ENCODE measurements at places on chromosomes 4 and X. TPM values are rescaled to one million over a fixed set of nuclear protein-coding genes. Genes with fewer than 3 reads are reported as not detected.

GRCh38 chr4:184821242-184821641, 4.5 kb downstream of the ACSL1 start:
- DNase-seq = no peak

DNA sequence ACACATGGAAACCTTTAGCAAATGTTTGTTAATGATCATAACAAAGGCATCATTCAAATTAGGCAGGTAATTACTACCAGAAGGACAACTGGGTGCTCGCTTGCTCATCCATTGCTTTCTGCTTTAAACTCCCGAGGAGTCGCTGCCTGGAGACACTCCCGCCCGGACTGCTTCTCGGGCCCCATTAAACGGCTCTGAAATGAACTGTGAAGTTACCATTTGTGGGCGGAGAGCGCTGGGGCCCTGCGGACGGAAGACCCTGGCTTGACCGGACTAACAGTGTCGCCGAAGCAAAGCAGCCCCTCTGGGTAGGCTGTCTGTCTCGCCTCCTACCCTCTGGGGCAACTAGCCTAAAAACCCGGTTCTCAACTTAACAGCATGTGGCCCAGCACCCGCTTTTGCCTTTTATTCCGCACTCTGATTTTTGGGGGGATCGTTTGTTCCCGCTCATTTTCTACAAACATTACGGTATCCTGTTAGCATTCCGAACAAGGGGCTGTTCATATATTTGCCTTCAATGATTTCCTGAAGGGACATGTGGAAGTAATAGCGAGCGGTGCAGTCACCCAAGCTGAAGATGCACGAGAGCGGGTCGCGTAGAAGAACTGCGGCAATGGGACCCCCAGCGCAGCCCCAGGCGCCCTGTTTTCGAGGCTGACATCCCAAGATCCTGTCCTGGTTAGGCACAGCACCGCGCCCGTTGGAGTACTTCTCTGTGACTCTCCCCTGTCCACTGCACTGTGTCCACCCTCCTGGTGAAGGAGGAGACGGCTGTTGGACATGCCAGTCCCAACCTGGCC, 1.6 kb upstream of the PDGFRA start:
- no peak for DNase-seq

DNA sequence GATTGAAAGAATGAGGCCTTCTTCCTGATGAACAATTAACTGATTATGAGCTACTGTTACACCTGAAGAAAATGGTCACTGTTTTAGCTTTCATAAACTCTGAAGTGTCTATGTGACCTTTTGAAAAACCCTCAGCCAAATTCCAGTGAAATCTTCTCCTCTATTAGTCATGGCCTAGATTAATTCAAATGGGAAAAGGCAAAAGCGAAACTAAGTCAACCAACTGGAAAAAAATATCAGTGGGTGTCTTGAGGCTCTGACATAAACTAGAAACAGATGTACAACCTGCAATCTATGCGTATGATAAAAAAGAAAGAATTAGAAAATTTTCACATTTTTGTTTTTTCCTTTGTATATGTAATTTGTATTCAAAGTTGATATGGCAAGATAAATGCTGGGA, 169.4 kb upstream of the BANK1 start:
- no peak for DNase-seq

DNA sequence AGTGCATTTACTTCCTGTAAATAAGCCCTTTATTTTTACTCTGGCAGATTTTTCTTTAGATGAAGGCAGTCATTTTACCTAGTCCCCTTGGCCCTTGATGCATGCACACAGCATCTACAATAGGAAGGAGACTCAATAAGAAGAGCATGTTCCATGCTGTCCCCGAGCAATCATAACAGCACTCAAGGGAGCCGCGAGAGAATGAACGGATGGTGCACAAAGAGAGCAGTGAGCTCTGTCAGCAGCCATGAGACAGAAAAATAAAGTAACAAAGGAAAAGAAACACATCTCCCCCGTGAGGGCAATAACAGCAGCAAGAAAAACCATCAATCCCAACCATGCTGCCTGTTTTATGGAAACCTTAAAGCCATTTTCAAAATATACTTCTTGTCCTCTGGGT, 11.9 kb downstream of the SMIM31 start:
- no peak for DNase-seq

DNA sequence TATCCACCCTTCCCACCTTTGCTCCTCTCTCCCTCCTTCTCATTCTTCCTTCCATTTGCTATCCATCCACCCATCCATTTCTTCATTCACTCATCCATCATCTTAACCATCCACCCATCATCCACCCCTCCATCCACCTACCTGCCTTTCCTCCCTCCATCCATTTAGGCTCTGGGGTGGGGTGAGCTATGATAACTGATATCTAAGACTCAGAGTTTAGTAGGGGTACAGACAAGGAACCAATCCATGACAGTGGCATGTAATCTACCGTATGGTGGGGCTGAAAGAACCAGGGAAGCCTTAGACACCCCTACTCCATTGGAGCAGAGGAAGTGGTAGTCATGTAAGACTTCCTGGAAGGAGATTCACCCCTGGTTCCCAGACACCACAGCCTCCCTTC, 23.2 kb downstream of the PSAPL1 start:
- no peak for DNase-seq

DNA sequence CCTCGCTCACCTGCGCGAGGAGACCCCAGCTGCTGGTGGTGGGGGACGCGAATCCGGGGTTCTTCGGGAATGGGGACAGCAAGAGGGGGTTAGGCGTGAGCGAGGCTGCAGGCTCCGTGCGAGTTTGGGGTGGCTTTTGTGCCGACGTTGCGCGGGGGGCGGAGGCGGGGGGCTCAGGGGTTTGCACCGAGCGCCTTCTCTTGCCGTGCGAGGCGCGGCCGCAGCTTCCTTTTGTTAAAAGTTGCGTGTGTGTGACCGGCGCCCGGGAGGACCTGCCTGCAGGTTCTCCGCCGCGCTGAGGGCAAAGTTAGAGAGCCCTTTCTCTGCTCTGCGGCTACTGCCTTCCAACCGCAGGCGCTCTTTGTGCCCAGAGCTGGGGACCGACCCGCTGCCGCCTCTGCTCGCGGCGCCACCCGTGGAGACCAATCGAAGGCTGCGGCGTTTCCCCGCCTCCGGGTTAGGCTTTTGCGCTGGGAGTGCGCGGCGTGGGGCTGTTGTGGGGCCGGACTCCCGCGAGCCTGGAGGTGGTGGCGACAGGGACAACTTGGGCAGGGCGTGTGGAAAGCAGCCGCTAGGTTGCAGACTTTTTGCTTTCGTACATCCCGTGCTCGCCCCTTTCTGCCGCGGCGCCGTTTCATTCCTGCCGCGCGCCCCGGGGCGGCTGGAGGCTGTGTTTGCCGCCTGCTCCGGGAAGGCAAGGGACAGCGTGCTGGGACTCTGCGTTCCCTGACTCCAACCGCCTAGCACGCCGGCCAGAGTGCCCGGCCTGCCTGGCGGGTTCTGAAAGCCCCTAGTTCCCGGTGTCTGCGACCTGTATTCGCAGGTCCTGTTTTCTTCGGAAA, 716 bp downstream of the KIT start:
- DNase-seq = no peak

GRCh38 chr4:45554423-45554822, 569.4 kb downstream of the GABRG1 start:
- no peak for DNase-seq

- DNase-seq = no peak
Measured at GRCh38 chr4:38560768-38561558, 103.0 kb upstream of the KLF3 start.

- DNase-seq = peak; percentile 39
Measured at GRCh38 chr4:2290974-2291704, 29.2 kb upstream of the MXD4 start.

- DNase-seq = no peak
Measured at GRCh38 chrX:13778916-13779315, 38.0 kb downstream of the GPM6B start.

- DNase-seq = no peak
Measured at GRCh38 chrX:1657367-1658070, 42.7 kb downstream of the ASMT start.

DNA sequence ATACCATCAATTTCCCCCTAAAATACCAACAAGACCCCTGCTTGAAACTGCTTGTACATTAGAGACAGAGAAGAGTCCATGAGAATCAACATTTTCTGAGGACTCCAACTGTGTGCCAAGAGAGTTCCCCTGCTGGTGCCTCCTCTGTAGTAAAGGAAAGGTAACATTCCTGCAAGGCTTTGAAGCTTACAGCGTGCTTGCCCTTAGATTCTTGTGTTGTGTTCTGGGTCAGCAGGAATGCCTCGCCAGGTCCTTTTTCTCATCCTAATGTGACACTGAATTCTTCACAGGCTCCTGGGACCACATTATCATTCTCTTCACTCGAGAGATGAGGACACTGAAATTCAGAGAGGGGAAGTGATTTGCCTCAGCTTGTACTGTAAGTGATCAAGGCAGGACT, 9.7 kb upstream of the EOLA2 start:
- no peak for DNase-seq

DNA sequence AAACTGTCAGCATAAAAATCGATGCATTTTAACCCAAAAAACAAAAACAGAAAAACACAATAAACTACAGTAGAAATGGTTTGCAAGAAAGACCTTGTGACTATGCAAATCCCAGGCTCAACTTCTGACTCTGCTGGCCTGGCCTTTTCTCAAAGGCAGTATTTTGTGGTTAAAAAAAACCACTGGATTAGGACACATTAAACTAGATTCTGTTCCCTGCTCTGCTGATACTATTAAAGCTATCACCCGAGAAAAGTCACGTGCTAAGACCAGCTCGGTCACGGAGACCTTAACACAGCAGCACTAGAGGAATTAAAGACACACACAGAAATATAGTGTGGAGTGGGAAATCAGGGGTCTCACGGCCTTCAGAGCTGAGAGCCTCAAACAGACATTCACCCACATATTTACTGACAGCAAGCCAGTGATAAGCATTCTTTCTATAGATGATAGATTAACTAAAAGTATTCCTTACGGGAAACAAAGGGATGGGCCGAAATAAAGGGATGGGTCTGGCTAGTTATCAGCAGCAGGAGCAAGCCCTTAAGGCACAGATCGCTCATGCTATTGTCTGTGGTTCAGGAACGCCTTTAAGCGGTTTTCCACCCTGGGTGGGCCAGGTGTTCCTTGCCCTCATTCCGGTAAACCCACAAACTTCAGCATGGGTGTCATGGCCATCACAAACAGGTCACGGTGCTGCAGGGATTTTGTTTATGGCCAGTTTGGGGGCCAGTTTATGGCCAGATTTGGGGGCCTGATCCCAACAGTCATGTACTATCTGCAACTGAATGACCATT, 16.1 kb downstream of the CBR4 start:
- no peak for DNase-seq

DNA sequence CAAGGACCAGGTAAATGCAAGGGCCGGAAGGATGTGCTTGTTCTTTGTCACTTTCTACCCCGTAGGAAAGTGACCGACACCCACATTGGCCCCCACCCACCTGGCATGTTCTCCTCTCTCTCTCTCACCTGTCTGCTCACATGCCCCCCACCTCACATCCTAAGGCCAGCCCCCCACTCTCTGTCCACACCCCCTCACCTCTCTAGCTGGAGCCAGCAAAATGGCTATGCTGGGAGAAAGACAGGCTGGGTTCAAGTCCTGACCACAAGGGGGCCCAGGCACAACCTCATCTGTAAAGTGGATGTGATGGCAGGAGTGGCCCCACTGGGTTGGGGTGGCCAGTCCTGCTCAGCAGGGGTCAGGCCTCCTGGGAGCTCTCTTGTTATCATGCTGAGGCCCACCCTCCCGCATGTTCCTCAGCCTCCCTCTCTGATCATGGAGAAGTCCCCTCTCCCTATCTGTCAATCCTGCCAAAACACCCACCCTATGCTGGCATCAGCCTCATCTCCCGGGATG, 1.7 kb upstream of the PPP2R2C start:
- no peak for DNase-seq

GRCh38 chrX:150372280-150372679, 9.2 kb downstream of the MAMLD1 start:
- no peak for DNase-seq

GRCh38 chr4:106852426-106852825, 183.7 kb downstream of the DKK2 start:
- no peak for DNase-seq

DNA sequence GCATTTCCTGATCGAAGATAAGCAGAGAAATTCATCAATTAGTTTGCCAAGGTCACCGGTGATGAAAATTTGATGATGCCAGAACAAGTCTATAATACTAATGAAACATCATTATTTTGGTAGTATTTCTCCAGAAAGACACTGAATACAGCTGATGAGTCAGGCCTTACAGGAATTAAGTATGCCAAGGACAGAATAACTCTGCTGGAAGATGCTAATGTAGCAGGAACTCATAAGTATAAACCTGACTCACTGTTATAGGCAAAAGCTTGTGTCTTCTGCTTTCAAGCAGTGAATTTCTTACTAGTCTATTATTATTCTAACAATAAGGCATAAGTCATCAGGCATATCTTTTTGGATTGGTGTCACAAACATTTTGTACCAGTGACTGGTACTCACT, 1825.1 kb upstream of the IGFBP7 start:
- DNase-seq = no peak

DNA sequence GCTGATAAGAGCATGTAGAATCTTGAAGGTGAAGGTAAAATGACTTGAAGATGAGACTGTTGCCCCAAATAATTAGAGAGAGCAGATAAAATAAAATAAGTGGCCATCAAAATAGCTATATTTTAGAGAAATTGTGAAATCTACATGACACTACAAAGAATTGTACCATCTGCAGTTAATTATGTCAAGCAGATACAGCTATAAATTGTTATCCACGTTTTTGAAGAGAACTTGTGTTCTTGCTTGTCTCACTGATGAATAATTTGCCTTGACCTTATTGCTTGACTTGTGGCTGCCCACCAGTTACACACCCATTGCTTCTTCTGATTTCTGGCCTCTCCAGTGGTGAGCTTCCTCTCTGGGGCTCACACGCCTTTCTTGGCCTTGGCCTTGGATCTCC, 75.8 kb upstream of the TNIP3 start:
- DNase-seq = no peak

AREG gene
- total RNA-seq = 42.3 TPM

FABP2 gene
- total RNA-seq = 102 TPM

BCORL1 gene
- 12.2 TPM for total RNA-seq

TEX13D gene
- not detected for total RNA-seq

TRIML2 gene
- not detected for total RNA-seq

CACNA1F gene
- 0.70 TPM for total RNA-seq

ASMT gene
- not detected for total RNA-seq

MGAT4D gene
- total RNA-seq = not detected

IGSF1 gene
- total RNA-seq = 0.11 TPM
